Activated CD4-positive, alpha-beta T cell treated with anti-CD3 and anti-CD28 coated beads for 4 hours (primary cell): ENCODE measurements at places on chromosomes 5 and 9.

- DNase-seq: no peak
Observed at GRCh38 chr9:110995420-110996340, 42.6 kb downstream of the LPAR1 start.

DNA sequence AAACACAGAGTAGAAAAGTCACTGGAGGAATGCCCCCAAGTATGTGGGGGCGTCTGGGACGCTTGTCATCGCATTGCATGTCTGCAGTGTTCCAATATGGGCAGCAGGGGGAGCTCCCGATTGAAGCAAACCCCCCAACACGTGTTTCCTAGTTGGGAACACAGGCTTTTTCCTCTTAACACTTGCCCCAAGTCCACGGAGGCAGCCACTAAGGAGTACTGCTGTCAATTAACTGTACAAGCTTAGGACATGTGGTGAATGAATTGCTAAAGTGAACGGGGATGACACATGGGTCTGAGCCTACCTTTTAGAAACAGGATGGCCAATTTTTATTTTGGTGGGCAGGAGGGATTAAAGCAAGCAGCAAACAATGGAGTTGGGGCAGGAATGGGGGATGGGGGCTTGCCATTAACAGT is 2.2 kb downstream of the GABRB2 start:
- DNase-seq: no peak

DNA sequence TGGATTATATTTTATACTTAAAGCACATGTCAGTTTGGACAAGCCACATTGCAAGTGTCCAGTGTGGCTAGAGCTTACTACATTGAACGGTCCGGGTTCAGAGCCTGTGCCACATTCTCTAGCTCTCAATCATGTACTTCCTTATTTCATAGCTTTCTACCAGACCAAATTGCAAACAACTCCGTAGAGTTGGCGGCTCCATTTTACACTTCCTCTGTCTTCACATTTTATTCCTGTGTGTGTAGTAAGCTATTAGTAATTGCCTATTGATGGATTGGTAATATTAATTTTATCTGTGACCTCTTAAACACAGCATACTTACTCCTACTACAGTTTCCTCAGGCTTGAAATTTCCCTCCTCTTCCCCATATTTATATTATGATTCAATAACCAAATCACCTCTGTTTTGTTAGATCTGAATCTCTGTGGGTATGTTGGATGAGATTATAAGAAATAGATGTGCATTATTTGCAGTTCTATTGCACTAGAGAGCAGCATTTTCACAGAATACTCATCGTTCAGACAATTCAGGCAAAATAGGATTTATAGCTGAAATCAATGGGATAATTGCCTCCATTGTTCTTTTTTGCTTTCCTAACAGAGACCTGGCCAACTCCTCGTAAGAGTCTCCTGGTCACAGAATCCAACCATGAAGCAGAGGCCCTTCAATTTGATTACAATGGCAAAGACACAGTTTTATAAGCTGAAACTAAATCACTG is 29.0 kb upstream of the C9orf72 start:
- DNase-seq: no peak

- no peak for DNase-seq
Observed at GRCh38 chr5:142830241-142831008, 60.2 kb downstream of the ARHGAP26 start.

DNA sequence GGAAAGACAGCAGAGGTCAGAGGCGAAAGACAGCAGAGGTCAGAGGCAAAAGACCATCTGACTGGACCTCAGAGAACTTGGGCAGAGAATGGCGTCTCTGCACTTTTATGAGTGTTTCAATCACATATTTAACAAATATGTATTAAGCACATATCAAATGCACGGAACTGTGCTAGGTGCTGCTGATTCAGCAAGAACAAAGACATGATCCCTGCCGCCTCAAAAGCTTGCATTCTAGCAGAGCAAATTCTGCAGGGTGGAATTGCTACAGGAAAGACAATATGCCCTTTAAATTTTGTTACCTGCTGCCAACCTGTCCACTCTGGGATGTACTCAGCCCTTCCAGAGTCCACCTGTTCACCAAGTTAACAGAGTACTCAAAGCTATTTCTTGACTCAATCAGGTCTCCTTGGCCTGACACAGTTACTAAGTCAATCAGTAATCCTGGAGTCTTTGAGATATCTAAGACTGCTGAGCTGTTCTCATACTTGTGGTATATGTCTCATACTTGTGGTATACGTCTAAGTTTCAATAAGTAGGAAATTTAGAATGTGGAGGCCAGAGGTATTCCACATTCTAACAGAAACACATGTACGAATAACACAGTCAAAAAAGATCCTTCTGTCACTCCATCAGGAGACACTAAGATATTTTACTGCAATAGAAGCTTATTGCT is 131.8 kb downstream of the GNAQ start:
- no peak for DNase-seq

- DNase-seq: no peak
Observed at GRCh38 chr9:118438810-118439209, 734.6 kb downstream of the TLR4 start.

DNA sequence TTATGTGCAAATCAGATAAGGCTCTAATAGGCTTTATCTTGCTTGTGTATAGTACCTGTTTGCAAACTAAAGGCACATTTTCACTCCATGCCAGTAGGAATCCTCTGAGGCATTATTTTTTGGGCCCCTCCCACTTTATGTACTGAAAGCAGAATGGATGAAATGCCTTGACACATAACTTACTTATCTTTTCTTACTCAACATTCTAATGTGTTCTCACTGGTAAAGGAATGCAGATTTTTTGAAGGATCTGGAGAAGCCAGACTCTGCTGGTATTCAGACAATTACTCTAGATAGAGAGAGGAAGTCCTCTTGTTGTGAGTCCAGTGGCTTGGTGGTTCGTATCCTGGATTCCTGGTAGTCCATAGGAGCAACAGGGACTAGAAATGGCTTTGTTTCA is 336.7 kb downstream of the CCDC171 start:
- no peak for DNase-seq

DNA sequence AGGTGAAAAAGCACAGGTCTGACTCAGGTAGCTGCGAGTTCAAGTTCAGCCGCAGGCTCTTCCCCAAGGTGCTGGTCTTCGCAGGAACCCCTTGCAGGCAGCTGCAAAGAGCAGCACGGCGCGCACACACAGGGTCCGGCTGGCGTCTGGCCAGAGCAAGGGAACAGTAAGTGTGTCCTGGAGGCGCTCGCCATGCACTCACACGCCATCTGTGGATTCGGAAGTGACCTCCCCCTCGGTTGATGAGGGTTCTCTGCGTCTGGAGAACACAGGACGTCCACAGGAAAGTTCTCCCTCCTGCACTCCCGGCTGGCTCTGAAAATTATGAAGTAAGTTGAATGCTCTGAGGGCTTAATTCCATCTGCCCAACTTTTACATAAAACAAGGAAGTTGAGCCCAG is 14.0 kb upstream of the EGFL7 start:
- no peak for DNase-seq

- no peak for DNase-seq
Observed at GRCh38 chr9:119240546-119240945, 128.7 kb downstream of the BRINP1 start.

DNA sequence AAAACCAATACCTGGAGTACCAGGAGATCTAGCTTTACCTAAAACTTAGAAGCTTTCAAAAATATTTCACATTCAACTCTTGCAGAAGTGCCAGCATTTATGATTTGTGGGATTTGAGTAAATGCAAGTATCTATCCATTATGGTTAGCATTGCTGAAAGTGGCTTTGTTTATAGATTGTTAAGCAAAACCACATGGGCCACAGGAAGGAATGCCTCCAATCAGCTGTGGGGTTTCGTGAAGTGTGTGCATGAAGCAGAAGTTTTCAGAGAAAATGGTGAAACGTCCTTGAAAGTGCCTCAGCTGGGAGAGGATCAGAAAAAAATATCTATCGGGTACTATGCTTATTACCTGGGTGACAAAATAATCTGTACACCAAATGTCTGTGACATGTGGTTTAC is 4.2 kb downstream of the LECT2 start:
- no peak for DNase-seq

GRCh38 chr5:132675936-132676689 is 2.3 kb downstream of the IL4 start:
- DNase-seq: no peak

- no peak for DNase-seq
Observed at GRCh38 chr5:38994324-38994927, 79.8 kb downstream of the RICTOR start.

DNA sequence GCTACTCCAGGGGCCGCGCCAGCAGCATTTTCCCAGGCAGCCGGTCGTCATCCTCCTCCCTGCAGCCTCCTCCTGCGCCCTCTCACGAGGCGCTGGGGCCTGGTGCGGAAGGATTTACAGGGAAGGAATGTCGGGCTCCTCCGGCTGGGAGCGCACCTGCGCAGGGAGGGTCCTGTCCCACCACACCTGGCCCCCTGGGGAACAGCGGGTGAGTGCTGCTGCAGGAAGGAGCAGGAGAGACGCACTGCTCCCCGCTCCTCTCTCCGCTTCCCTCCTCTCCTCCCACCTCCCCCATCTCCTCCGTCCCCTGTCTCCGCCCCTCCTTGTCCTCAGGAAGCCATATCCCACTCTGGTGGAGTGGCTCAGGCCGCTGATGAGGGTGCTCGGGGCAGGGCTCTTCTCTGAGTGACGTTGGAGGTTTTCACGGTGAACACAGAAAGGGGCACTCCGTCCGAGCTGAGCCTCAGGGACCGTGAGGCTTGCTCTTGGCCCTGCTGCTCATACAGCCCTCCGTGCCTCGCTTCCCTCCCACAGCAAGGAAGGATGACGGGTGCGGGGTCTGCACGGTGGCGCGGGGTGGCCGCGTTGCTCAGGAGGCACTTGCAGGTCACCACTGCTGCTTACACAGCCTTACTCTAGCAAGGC is 31.3 kb downstream of the IRX4 start:
- no peak for DNase-seq

DNA sequence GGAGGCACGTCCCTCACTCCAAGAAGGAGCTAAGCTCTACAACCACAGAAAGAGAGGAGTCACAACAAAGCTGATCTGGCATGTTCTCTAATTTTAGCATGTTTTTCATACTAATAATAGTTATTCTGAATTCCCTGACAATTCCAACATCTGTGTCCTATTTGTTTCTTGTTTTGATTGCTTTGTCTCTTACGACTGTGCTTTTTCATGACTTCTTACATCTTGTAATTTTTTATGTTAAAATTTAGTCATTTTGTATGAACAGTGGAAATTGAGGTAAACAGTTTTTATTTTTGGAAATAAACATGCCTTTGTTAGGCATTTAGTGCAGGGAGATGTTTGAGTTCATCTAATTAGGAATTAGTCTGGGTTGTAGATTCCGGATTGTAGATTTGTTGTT is 668.1 kb upstream of the EDIL3 start:
- DNase-seq: no peak

GRCh38 chr9:124110307-124110915 is 98.8 kb downstream of the LHX2 start:
- DNase-seq: no peak

DNA sequence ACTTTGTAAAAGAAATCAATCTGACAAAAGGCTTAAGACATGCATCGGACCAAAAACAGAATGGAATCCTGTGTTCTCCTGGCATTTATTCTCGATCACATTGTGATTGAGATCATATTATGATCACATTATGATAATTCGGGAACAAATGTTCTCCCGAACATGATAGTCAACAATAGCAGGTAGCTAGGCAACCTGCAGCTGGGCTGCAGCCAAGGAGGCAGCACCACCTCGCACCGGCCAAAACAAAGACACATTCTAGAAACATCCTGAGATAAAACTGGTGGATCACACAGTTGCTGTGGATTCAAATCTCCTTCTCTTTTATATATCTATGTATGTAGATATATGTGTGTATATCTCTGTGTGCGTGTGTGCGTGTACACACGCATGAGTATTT is 480.6 kb upstream of the CYLC2 start:
- DNase-seq: no peak

DNA sequence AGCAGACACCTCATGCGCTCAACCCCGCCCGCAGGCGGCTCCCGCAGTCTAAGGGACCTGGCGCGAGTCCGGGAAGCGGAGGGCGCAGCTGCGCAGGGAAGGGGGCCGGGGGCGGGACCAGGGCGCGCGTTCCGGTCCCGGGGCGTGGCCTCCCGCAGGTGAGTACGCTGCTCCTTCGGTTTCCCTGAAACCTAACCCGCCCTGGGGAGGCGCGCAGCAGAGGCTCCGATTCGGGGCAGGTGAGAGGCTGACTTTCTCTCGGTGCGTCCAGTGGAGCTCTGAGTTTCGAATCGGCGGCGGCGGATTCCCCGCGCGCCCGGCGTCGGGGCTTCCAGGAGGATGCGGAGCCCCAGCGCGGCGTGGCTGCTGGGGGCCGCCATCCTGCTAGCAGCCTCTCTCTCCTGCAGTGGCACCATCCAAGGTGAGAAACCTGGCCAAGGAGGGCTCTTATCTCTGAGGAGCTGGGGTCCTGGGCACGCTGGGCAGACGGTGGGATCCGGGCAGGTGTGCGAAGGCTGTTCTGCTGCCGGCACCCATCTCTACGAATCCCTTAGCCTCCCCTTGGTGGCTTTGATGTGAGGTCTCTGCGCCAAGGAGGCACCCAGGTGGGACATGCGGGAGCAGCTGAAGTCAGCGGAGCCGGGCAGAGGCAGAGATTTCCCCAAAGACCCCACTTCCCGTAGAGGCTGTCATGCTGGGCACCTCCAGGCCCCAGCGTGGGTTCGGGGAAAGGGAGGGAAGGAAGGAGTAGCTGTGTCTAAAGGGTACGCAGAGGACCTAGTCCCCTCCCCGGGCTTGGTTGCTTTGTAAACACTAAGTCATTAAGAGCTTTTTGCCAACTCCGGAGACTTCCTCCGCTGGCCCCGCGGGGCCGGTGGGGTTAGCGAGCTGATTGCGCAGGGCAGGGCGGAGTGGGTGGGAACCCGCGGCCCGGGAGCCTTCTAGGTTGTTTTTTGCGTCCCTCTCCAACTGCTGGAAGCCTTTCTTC is at the start of gene F2RL1:
Gene F2RL1 (plus strand): TSS at position 187 of the 988 bp plus-strand sequence. CDS start 153 bp downstream, at position 340.
- peak; percentile 56 for DNase-seq

- DNase-seq: no peak
Observed at GRCh38 chr9:111983484-111983908, 86.9 kb downstream of the UGCG start.

DNA sequence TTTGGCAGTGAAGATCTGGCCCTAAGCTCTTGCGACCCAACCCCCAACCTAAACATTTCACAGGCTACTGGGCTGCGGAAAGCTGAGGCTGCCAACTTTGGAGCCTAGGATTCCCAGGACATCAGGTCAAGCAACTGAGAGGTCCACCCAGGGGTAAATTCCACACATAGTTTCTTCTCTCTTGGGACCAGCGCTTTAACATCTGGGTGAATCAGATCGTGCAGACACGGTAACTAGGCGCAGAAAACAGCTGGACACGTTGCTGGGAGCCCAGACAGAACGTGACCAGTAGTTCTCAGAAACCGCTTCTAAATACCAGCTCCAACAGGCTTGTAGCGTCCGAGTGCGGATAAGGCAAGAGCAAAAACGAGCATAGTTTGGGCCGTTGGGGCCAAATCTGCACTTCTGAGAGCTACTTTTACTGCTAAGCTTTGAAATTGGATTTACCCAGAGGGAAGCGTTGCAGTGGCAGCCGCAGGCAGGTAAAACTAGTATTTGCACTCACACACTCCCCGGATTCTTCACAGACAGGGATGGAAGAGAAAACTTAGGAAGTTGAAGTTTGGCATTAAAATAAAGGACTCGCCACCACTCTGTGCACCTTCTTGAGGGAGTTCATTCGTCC is 11.8 kb downstream of the ITGA1 start:
- no peak for DNase-seq
